ENCODE measurements at places on chromosomes 16 and 17. TPM values are rescaled to one million over a fixed set of nuclear protein-coding genes. Genes with fewer than 3 reads are reported as not detected.

MLX gene
- total RNA-seq = 62.5 TPM

MC1R gene
- 12.8 TPM for total RNA-seq

MT4 gene
- total RNA-seq = not detected

TMEM235 gene
- total RNA-seq = not detected

MT1G gene
- total RNA-seq = not detected

AGRP gene
- not detected for total RNA-seq

TBX4 gene
- total RNA-seq = not detected

PRDM7 gene
- total RNA-seq = not detected

CHST4 gene
- total RNA-seq = not detected

All from glutamatergic neuron (in vitro differentiated cells).